ENCODE measurements at places on chromosomes 11 and 22. TPM values are rescaled to one million over a fixed set of nuclear protein-coding genes. Genes with fewer than 3 reads are reported as not detected.

GRCh38 chr11:11512929-11513328 lies 108.9 kb downstream of the GALNT18 start:
- DNase-seq = no peak

DNA sequence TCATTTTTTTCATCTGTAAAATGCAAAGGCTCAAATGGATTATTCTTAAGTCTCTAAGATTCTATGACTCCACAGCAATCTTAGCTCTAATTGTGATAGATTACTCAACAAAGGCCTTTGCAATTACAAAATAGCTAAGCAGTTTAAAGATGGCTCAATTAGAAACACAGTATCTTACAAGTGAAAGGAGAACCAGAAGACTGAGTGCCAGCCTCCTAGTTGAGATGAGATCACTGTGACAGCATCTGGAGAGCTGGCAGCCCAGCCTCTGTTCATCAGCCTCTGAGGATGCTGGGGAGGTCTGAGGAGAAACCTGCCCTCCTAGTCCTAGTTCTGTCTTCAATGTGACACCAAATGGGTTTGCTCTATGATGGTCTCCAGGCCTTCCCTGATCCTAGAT lies 158.4 kb upstream of the NARS2 start:
- no peak for DNase-seq

Gene LDHAL6A
- total RNA-seq = not detected

- no peak for DNase-seq
These were observed 64.6 kb upstream of the CHST1 start for GRCh38 chr11:45730014-45730413.

Gene XKR3
- 0.14 TPM for total RNA-seq

GRCh38 chr22:30372915-30373314 lies 14.3 kb downstream of the RNF215 start:
- DNase-seq = no peak
